Activated CD4-positive, alpha-beta T cell treated with anti-CD3 and anti-CD28 coated beads for 36 hours (primary cell): ENCODE measurements at places on chromosomes 4 and X.

- no peak for DNase-seq
Observed at GRCh38 chr4:6111354-6111960, 88.9 kb downstream of the JAKMIP1 start.

DNA sequence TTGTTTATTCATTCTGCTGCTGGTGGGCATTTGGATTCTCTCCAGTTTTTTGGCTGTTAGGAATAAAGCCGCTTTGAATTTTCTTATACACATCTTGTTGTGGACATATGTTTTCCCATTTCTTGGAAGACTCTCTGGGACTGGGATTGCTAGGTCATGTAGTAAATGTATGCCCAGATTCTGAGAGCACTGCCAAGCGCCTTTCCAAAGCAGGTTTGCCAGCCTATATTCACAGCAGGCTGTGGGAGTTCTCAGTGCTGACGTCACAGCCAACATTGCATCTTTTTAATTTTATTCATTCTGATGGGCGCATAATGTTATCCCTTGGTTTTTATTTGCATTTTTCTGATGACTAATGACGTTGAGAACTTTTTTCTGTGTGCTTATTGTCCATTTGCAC is 24.1 kb downstream of the TMEM271 start:
- no peak for DNase-seq

- DNase-seq = no peak
Observed at GRCh38 chr4:37812713-37813112, 13.8 kb upstream of the PGM2 start.

DNA sequence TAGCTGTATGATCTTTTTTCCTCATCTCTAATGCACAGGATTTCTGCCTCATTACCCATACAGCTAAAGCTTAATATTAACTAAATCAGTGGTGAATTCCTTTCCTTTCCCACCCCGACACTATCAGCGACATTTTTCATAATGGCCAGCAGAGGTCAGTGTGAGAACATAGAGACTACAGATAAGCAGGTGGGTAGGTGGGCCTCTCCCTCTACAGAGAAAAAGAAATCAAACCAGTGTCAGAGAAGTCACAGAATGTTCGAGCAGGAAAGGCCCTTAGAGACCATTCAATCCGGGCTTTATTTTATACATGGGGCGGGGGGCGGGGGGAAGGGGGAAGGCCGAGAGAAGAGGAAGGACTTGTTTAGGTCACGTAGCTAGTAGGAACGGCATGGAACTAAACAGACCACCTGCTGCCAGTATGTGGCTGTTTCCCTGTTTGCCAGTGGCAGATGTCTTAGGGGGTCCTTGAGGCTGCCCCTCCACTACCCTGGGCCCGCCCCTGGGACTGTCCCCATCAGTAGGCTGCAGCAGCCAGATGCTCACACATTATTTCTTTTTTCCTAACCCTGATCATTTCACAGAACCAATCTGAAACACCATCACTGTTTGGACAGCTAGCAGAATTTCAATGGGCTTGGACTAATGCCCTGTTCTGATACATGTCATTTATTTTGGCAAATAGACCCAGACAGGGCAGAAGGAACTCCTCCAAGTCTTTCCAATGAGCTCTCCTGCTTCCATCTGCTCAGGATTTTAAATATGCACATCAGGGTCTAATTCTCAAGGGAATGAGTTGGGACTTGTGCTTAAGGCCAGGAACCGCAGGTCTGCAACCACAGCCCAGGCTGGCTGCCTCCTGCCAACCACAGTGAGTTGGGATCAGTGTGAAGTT is 133.4 kb downstream of the ATG4A start:
- no peak for DNase-seq

DNA sequence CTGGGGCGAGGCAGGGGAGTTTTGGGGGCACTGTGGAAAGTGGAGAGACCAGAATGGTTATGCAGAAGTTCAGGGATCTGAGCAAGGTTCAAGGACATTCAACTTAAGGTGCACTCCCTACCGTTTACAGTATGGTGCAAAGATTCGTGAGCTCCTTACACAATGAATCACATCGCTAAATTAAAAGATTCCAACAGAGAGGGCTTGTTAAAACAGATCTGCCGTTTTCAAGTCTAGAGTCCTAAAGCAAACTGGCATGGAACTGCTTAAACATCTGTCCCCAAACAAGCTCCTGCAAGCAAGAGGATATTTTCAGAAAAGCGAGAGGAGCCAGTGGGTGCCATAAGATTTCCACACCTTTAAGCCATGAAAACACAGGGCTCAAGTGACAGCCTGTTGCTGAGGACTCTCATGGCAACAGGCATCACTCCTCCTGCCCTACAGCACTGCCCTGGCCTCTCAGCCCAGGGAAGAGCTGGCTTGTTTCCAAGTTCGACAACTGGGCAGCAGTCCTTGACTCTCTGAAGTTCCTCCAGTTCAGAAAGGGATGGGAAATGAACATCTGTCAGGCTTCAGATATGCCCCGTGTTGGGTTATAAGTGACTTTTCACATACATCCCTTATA is 10.0 kb downstream of the FAM184B start:
- no peak for DNase-seq

- no peak for DNase-seq
Observed at GRCh38 chr4:86443495-86443894, 83.6 kb upstream of the MAPK10 start.

- no peak for DNase-seq
Observed at GRCh38 chr4:168550064-168550766, 53.4 kb downstream of the PALLD start.

- DNase-seq = no peak
Observed at GRCh38 chr4:1245481-1246051, 3.4 kb downstream of the CTBP1 start.

DNA sequence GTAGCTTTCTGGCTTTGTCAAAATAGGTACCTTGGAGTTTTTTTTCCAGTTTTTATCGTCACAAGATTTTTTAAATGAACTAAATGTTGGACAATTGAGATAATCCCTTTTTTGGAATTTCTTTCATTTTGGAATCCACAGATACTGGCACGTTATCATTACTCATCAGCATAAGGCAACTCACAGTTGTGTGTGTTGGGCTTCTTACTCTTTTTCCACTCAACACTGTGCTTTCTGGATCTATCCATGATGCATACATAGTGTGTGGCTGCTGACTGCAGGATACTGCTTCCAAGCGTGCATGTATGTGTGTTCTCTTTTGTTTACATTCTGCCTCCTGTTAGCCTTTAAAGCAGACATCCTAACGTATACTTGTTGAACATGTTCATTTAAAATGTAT is 113.5 kb upstream of the FAM9A start:
- DNase-seq = no peak

DNA sequence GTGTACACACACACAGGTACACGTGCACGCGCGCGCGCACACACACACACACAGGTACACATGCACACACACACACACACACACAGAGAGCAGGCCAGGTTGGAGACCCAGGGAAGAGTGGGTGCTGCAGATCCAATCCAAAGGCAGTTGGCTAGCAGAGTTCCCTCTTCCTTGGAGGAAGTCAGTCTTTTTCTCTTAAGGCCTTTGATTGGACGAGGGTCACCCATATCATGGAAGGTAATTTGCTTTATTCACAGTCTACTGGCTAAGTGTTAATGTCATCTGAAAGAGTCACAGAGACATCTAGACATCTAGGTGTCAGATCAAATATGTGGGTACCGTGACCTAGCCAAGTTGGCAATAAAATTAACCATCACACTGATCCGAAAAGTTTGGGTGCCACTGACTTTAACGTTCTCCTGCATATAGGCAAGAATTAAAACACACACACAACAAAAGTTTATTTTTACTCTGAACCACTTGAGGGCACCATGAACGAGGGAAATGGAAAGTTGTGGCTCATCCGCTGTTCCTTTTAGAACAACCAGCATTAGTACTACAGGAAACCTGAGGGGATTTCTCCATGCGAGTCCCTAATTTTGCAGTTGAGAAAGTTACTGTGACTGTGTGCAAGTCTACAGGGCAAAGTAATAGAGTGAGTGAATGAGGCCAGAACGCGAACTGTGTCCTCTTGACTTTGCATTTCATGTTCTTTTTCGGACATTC is 66.0 kb upstream of the STOX2 start:
- no peak for DNase-seq

DNA sequence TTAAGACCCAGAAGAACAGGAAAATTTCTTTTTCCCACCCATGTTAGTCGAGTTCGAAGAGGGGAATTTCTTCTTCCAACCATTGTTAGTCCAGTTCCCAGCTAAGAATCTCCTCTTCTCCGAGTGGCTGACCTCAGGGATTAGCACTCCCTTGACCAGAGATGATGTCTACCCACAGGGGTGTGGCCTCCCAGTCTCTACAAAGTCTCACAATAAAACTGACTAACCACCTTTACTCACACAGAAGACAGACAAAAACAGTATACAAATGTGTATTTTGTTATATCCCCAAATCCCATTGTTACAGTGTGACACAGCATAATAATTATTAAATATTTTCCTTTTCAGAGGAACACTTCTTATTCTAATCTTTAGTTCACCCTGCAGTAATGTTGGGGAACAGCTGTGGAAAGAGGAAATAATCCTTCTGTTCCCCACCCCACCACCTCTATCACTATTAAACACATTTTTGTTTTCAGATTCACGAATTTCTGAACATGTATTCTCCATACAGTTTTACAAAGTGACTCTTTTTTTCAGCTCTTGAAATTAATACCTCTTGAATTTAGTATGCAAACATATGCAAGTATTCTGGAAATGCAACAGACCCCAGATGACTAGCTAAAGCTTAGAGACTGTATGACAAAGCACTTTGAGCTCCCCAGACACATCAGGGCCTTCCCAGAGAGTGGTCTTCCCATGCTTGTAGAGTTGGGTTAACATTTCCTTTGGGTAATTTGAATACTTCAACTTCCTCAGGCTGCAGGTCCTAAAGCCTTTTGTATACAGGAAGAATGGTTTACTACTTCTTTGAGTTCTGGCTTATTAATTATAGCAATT is 62.5 kb upstream of the NFKB1 start:
- DNase-seq = no peak

DNA sequence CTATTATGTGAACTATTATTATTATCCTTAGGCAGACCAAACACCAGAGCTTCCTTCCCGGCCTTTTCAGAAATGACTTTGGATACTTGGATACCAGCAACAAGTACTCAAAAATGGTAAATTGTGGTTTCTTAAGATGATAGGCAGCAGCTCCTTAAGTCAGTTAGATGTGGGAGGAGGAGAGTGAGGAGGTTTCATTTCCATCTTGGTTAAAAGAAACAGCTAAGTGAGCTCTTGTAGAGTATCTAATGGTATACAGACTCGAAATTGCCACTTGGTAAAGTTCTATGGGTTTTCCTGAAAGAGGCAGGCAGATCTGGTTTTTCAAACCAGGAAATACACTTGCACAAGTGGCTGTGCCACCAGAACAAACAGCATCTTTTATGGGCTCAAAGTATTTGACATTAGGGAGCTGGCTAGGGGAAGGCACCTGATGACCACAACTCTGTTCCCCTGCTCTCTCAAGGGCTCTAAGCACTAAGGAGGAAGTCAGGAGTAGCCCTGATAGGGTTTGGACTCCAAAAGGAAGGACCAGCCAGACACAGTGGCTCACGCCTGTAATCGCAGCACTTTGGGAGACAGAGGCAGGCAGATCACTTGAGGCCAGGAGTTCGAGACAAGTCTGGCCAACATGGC is 130.9 kb downstream of the TMEM164 start:
- DNase-seq = no peak

DNA sequence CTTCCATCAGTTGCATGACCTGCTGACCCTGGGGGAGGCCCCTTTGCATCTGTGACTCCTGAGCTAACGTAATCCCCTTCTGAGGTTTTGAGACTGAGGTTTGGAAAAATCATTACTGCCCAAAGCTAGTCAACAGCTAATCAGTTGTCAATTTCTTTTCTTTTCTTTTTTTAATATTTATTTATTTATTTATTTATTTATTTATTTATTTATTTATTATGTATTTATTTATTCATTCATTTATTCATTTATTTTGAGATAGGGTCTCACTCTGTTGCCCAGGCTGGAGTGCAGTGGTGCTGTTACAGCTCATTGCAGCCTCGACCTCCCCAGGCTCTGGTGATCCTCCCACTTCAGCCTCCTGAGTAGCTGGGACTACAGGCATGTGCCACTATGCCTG is 25.1 kb upstream of the FHL1 start:
- DNase-seq = no peak

DNA sequence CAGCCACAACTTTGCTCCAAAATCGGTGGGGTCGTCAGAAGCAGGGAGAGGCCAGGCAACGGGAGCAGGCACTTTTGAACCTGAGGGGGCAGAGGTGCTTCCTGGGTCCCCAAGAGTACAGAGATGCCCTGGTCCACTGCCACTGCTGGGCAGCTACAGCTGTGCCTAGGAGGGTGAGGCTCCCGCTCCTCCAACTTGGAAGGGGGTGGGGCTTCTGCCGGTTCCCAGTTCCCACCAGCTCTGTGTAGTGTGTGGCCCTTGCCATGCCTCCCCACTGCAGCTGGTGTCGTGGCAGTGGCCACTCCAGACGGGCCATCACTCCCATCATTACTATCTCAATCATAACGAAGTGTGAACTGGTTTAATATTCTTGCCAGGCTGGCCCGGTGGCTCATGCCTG is 1496.3 kb downstream of the PCDH7 start:
- no peak for DNase-seq

DNA sequence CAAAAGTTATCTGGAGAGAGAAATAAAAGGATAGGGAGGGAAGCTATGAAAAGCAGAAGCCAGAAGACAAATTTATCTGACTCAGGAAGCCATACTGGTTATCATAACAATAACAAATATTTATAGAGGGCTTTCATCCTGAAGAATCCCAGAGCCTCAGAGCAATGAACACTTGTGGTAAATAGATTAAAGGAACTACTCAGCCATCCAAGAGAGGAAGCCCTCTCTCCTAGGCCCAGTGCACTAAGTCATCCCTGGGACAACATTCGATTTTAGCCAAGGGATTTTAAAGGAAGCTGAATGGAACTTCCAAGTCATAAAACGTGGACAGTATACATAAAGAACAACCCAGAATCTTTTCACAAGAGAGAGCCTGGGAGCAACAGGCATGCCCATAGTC is 76.9 kb downstream of the COL4A6 start:
- no peak for DNase-seq

GRCh38 chr4:108433832-108434231 is 186.5 kb upstream of the RPL34 start:
- DNase-seq = peak; percentile 47

- DNase-seq = no peak
Observed at GRCh38 chrX:46754036-46754435, 4.9 kb downstream of the SLC9A7 start.

DNA sequence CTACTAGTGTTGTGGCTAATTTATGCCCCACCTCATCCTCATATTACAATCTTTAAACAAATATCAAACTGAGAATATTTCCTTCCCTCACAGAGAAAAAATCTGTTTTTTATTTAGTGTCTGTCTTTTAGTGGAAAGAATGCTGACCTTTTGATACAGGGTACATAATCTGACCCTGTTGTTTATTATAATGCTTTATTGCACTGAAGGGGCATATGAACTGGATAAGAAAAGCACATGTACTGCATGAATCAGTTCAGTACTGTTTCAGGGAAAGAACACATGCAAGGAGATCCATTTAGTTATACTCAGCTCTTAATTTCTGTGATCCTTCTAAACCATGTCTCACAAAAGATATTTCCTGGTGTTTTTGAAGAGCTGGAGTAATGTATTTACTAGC is 15.5 kb upstream of the DYNLT3 start:
- no peak for DNase-seq

GRCh38 chrX:103211012-103211715 is 3.7 kb upstream of the BEX4 start:
- DNase-seq = peak; percentile 59

GRCh38 chrX:13082206-13083065 is 38.0 kb upstream of the FAM9C start:
- DNase-seq = peak; percentile 34
